ENCODE measurements at places on chromosomes 11 and 22. TPM values are rescaled to one million over a fixed set of nuclear protein-coding genes. Genes with fewer than 3 reads are reported as not detected.

DNA sequence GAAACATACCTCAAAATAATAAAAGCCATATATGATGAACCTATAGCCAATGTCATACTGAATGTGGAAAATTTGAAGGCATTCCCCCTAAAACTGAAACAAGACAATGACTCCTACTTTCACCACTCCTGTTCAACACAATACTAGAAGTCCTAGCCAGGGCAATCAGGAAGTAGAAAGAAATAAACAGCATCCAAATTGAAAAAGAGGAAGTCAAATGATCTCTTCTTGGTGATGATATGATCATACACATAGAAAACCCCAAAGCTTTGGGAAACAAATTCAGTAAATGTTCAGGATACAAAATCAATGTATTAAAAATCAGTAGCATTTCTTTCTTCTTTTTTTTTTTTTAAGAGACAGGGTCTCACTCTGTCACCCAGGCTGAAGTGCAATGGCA lies 109.9 kb downstream of the DLG2 start:
- no peak for DNase-seq

GRCh38 chr11:90587896-90588295 lies 365.0 kb upstream of the CHORDC1 start:
- no peak for DNase-seq

DNA sequence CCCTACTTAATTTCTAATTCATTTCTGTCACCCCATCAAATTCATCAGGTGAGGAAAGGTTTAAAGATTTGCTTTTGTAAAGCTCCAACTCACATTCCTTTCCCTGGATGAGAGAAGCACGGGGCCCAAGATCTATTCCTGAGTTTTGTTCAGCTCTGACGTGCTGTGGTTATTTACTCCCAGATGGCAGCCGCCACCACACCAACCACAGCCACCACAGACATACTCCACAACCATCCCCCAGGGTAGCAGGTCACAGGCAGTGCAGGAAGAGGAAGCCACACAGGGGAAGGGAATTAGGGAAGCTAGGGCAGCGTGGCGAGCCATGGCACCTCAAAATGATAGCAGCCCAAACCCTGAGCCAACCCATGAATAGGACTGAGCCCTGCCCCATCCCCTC lies 63.5 kb upstream of the CSNK2A3 start:
- DNase-seq: no peak

DNA sequence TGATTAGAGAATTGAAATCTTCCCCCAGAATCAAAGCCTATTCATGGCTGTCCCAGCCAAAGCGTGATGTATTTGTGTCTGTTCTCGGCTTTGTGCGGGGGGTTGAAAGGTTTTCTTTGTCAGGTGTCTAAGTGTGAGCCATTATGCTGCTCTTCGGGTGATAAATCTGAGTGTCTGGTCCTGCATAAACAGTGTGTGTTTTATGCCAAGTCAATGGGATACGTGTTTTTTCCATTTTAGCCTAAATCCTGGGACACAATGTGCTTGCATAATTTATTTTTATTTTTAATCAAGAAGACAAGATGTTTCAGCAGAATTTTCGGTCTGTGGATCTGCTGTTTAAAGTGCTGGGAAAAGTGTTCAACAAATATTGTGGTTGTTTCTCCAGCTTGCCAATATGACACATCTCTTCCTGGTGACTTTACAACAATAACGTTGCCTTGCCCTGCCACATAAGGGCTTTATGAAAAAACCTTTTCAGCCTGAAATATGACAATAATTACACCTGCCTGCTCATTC lies 267.8 kb downstream of the TBC1D22A start:
- no peak for DNase-seq

DNA sequence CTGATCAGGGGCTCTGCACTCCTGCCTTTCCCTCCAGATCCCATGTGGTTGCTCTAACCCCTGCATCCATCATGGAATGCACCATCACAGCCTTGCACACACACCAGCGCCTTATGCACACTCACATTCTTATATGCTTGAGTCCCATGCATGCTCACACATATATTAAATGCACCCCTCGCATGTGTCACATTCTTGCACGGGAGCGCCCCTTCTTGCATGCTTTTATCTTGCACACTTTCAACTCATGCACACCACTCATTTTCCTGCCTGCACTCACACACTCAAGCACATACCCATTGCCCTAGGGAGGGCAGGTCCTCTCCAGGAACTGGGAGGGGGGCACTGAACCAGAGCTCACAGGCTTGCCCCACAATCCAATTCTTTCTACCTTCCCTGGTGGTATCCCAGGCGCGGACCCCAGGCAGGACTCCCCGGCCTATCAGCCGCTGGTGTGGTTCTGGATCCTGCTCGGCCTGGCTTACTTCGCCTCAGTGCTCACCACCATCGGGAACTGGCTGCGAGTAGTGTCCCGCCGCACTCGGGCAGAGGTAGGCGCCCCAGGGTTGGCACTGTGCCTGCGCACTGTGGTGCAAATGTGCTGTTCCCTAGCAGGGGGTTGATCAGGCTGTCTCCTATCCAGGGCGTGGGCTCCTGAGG lies 2.3 kb upstream of the CATSPERZ start:
- no peak for DNase-seq

GRCh38 chr11:36333897-36334296 lies 37.8 kb downstream of the PRR5L start:
- DNase-seq: no peak

- no peak for DNase-seq
Observed at GRCh38 chr11:35792846-35793192, 130.2 kb downstream of the TRIM44 start.

The KRTAP5-10 gene
- total RNA-seq: not detected

The TPBGL gene
- total RNA-seq: 0.28 TPM

GRCh38 chr11:130124096-130124495 lies 35.5 kb upstream of the ST14 start:
- DNase-seq: no peak
